ENCODE measurements at places on chromosomes 11 and 22. TPM values are rescaled to one million over a fixed set of nuclear protein-coding genes. Genes with fewer than 3 reads are reported as not detected.

Gene OR52J3
- total RNA-seq = not detected

GRCh38 chr11:130043575-130043974 lies 26.1 kb upstream of the APLP2 start:
- H3K27ac ChIP-seq = no peak overlapping the region
- DNase-seq = no peak
- H3K4me1 ChIP-seq = no peaks in the 10 kb centered on the region

- DNase-seq = no peak
- H3K36me3 ChIP-seq = no peaks in the 10 kb centered on the region
- peaks cover 5% of the 10 kb centered on the region for H3K4me1 ChIP-seq
- H3K27me3 ChIP-seq = no peaks in the 10 kb centered on the region
- H3K27ac ChIP-seq = no peak overlapping the region
- H3K4me3 ChIP-seq = no peak overlapping the region
These were observed 4.4 kb downstream of the ZDHHC8 start for GRCh38 chr22:20135806-20136602.

DNA sequence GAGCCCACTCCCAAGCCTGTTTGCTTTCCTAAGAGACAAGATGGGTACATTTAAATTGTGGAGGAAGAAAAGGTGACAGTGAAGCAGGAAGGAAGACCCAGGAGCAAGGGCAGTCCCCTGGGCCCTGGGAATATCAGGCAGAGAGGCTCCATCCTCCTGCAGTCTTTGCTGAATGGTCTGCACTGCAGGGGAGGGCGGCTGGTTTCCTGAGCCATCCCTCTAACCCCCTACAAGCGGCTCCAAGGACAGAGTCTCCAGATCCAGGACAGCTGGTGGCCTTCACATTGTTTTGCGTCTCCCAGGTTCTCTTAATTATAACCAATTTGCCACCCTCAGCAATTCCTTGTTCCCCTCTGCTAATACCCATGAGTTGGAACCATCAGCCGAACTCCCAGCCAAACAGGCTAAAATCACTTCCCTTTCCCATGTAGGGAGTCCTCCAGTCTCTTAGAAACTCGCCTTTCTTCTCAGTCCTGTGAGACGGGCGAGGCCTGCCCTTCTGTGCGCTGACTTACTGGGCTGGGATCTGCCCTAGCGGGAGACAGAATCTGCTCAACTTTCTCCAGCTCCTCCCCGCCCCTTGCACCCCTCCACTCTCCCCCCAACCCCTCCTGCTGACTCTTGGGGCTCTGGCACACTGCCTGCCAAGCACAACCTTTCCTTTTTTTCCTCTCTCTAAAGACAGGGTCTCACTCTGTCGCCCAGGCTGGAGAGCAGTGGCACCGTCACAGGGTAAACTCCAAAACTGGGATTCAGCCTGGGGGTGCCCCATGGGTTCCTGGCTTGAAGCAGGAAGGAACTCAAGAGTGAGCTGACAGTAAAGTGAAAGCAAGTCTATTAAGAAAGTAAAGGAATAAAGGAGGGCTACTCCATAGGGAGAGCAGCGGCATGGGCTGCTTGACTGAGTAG lies 53.4 kb upstream of the EMID1 start:
- no peaks in the 10 kb centered on the region for H3K36me3 ChIP-seq
- H3K27ac ChIP-seq = no peak overlapping the region
- no peak for DNase-seq
- no peak overlapping the region for H3K4me3 ChIP-seq
- no peaks in the 10 kb centered on the region for H3K4me1 ChIP-seq
- no peaks in the 10 kb centered on the region for H3K27me3 ChIP-seq
